ENCODE measurements at places on chromosomes 6 and 20. TPM values are rescaled to one million over a fixed set of nuclear protein-coding genes. Genes with fewer than 3 reads are reported as not detected.

DNA sequence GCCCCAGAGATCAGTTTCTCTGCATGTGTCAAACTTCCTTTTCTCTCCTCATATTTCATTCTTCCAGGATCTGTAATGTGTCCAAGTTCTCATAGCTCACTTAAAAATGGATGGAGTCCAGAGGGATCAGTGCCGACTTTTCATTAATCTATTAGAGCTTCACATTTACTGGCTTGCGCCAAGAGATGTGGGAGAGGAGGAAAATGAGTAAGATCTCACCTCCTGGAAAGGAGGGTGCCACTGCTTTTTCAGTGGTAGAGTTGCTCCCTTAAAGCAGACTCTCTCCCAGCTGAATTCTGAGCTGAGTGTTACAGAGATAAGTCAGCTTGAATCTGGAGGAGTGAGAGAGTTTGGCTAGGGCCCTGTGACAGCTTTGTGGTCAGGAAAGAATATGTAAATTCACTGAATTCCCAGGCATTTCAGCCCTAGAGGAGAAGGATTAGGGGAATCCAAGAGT is 175.9 kb downstream of the SOX4 start:
- no peak for DNase-seq

DNA sequence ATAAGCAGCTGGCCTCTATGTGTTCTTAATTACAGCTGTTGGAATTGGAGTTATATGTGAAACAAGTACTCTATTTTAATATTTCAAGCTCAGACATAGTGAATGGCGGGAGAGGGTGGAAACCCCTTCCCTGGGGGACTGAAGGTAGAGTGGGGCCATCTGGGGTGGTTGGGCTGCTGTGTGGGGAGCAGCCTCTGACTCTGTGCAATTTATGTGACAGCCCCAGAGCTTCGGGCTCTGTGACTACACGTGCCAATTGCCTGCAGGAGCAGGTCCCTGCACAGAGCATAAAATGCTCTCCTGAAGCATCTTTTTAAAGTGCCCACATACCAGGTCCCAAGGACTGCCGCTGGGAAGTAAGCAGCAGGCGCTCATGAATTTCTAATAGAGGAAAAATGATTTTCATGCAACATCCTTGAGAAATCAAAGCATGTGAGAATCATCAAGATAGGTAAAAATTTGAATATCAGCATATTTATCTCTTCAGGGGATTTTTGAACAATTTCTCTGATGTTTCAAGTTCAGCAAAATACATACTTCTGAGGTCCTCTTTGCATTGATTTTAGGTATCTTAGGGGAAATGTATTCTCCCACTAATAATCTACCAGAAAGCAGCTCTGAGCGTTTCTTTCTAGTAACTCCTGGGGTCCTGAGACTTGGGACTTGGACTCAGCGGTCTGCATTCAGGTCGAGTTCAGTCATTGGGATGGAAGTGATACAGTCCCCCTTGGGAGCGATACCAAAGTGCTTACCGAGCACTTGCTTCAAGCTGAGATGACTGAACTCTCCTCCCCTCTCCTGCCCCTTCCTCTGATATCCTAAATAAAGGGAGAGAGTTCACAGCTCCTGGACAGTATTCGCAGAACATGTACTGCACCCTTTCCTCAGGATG is 40.0 kb downstream of the ALDH8A1 start:
- DNase-seq: no peak

DNA sequence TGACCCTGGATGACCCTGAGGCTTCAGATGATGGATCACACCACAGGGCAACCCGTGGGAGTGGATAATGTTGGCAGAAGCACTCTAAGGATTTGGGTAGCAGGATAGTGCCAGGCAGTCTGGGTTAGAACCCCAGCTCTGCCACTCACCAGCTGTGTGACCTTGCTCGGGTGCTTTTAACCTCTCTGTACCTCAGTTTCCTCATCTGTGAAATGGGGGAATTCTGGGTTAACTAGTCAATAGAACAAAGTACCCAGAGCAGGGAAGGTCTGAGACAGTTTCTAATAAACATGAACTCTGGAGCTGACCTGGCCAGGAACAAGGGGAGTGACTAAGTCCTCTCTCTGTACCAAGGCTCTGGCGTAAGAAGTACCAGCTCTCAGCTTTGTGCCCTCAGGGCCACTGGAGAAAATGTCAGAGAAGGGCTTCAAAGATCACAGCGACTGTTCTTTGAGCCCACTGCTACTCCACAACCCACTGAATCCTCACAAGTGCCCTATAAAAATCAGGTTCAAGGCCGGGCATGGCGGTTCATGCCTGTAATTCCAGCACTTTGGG is 14.7 kb upstream of the NOL4L start:
- DNase-seq: no peak

DNA sequence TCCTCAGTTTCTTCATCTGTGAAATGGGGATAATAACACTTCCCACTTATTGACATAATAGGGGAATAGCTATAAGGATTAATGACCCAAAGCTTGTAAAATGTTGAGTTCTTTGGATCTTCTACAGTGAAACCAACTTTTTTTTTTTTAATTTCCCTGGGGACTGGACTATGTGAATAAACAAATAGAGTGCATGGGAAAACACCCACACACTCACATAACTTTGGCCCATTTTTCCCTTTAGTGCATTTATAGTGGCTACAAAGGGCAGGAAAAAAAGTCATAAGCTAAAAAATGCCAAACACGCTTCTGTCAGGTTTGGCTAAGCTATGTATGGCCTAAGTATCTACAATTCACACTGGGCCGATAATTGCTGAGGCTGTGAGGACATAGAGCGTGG is 406.2 kb upstream of the JAG1 start:
- DNase-seq: no peak

DNA sequence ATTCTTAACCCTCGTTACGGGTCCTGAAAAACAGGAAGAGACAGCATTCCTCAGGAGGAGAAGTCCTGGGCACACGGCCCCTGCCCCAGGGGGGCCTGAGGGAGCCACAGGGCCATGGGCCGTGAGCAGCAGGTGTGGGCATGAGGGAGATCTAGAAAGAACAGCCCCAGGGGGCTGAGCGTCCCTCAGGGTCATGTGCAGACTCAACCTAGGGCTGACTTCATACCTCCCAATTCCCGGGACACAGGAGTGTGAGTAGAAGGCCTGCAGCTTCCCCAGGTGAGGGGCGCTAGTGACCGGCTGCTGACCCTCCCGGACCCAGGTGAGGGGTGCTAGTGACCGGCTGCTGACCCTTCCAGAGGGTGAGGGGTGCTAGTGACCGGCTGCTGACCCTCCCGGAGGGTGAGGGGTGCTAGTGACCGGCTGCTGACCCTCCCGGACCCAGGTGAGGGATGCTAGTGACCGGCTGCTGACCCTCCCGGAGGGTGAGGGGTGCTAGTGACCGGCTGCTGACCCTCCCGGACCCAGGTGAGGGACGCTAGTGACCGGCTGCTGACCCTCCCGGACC is 35.1 kb downstream of the FRMD1 start:
- DNase-seq: no peak

GRCh38 chr20:36217226-36217625 is 19.1 kb upstream of the AAR2 start:
- DNase-seq: no peak

GRCh38 chr6:53048431-53049195 is 16.6 kb upstream of the FBXO9 start:
- DNase-seq: no peak

GRCh38 chr6:63352544-63353285 is 32.9 kb upstream of the LGSN start:
- no peak for DNase-seq

DNA sequence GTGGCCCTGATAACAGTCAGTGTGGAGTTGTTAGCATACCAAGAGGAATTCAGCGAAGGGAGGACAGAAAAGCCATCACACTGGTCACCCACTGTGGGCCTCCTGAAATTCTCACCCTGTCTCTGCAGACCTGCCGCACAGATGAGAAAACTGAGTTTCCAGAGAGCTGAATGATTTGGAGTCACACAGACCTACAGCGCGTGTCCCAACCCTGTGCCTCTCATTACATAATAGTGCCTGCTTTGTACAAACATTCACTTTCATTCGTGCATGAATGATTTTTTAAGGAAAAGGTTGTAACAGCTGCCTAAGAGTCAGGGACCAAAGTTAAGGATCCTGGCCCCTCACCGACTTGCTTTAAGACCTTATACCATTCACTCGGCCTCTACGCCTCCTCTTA is 62.7 kb downstream of the THBS2 start:
- DNase-seq: no peak

DNA sequence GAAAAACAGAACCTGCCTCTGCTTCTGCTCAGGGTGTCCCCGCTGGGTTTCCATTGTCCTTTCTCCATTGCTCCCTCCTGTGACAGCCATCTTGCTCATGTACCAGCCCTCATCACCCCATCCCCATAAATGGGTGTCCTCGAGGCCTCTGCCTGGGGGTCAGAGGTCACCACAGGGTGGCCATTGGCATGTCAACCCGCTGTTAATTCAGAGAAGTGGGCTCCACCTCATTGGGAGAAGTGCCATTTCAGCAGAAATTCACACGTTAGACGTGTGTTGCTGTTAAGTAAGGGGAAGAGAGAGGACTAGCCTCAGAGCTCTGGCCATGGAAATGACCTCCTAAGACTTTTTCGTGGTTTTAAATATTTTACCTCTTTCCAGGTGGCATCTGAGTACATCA is 71.9 kb downstream of the PTPN1 start:
- no peak for DNase-seq

DNA sequence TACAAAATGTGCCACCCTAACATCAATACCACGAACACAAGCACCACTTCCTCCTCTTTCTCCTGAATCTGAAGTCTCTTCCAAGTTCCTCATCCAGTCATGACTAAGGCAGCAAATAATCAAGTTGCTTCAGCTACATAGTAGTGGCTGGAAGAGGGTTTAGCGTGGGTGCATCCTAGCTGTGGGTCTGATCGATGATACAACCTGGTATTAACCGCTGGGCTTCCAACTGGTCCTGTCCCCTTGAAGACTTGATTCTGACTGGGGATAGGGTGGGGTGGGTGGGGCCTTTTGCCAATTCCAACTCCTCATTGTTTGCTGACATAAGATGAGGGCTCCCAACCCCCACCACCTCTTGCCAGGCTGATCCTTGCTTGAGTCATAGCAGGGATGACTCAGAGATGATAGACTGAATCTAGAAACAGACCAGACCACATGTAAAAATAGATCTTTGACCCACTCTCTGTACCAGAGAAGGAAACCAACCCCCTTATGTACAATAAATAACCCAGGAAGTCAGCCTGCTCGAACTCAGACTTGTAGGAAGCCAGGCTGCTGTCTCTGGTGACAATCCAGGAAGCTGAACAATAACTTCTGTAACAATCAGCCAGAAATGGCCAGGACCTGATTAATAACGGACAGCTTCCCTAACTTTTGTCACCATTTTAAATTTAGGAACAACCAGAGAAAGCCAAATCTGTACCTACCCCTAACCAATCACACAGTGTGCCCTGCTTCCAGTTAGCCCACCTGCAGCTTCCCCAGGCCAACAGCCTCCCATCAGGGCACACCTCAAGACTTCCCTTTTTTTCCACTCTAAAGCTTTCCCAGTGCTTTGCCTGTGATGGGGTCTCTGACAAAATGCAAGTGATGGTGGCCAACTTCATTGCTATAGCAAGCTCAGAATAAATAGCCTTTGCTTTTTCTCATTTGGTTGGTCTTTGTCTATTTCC is 68.9 kb upstream of the FAM184A start:
- DNase-seq: no peak

GRCh38 chr6:157615951-157616350 is 207.1 kb upstream of the SNX9 start:
- DNase-seq: no peak

- no peak for DNase-seq
These were observed 715.8 kb upstream of the HS3ST5 start for GRCh38 chr6:115058414-115059211.

DNA sequence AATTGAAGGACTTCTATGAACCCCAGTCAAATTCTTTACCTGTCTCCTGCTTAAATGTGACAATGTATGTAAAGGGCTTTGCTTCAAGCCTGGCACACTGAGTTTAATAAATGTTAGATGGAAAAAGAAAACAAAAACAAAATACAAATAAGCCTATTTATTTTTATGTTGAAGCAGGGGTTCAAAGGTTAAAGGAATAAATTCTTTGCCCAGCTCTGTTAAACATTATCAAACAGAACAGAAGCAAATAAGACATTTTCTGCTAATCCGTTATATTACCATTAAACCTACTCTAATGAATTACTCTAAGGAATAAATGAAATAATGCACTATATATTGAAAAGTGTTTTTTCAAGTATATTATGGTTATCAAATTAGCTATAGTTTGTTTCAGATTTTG is 182.5 kb upstream of the CEP162 start:
- no peak for DNase-seq

DNA sequence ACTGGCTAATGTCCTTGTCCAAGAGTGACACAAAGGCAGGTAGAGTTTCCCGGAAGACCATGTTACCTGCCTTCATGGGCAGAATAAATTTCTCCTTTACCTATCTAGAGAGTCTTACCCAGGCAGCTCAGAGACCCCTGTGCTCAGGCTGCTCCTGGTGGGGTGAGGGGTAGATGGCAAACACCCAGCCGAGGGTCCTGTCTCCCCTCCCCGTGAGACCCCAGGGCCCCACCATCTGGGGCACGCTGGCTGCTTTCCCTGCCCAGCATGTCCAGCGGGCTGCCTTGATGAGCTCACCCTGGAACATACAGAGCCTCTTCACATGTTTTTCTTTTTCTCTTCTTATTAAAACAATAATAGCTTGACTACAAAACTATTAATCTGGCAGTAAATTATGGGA is 116.5 kb downstream of the EDN3 start:
- no peak for DNase-seq

DNA sequence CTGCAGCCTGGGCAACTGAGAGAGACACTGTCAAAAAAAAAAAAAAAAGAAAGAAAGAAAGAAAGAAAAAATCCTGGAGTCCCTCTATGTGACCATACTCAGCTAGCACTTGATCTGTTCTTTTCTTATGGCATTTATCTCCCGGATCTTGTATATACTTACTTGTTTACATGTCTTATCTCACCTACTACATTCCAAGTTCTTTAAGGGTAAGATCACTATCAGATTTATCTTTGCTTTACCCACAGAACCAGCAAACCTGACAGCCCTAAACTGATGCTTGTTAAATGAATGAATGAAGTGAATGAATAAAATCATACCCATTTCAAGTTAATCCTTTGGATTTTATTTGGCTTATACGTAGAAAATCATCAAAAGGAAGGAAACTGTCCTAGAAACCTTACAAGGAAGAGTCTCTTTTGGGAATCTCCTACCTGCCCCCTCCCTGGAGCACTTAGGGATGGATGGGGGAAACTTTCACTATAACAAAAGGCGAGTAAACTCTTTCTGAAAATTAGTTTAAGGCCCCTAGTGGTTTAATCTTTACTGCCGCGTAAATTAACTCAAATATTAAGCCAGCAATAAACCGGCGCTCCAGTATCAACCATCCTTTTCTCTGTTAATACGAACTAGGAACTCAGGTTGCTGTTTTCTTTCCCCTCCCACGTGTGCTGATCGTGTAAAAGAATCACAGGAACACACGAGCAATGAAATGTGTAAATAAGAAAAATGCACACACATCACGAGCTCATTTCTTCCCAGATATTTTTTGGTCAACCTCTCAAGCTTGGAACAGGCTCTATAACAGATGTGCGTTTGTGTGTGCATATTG is 1.3 kb upstream of the UTRN start:
- DNase-seq: no peak

Gene CYP39A1
- 6.3 TPM for total RNA-seq

Gene ENPP5
- 8.7 TPM for total RNA-seq

Gene HSPA12B
- total RNA-seq: 11.5 TPM

Gene TBX18
- 10.1 TPM for total RNA-seq
